ENCODE measurements at places on chromosomes 3 and 15.

DNA sequence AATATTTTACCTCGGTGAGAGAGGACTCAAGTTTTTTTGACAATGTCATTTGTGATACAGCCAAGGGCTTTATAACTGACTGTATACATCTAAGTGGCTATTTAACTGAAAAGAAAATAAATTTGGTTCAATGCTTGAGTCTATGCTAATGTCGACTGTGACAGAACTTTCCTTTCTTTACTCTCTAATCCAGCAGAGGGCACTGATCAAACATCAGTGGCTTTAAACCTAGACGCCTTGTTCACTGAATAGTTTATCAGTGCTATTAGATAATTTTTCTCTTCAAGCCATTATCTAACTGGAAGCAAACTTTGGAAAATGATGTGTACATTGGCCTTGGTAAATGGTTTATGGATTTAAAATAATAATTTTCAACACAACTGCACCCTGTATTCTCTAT lies 285.1 kb downstream of the CHL1 start:
- DNase-seq, result no peak

GRCh38 chr15:40360015-40360414 lies 2.0 kb downstream of the DISP2 start:
- no peak for DNase-seq

DNA sequence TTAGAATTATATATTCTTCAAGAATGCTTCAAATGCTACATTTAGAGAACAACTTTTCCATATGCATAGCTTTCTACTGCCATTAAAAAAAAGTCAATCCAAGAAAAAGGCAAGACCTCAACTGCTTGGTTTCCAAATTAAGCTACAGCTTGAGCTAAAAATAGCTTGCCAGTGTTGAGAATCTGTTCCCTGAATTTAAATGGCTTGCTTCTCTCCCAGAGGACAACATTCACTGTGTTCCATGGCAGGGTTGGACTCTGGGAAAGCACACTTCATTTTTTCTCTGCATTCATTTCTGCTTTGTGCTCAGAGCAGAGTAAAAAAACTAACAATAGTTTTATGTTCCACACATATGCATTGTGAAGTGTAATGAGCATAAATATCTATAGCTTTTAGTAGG lies 50.3 kb upstream of the ACTL6A start:
- no peak for DNase-seq

GRCh38 chr15:25717457-25718168 lies 145.5 kb downstream of the ATP10A start:
- DNase-seq, result peak; percentile 78

GRCh38 chr3:174159604-174160003 lies 699.5 kb upstream of the NAALADL2 start:
- no peak for DNase-seq

- no peak for DNase-seq
These were observed 10.0 kb downstream of the ATR start for GRCh38 chr3:142568393-142569017.

GRCh38 chr3:17140670-17141505 lies 256.1 kb downstream of the PLCL2 start:
- peak; percentile 89 for DNase-seq

- no peak for DNase-seq
These were observed 908 bp downstream of the CCNB2 start for GRCh38 chr15:59105854-59106253.

- no peak for DNase-seq
These were observed 143.1 kb upstream of the TBL1XR1 start for GRCh38 chr3:177340243-177340830.

DNA sequence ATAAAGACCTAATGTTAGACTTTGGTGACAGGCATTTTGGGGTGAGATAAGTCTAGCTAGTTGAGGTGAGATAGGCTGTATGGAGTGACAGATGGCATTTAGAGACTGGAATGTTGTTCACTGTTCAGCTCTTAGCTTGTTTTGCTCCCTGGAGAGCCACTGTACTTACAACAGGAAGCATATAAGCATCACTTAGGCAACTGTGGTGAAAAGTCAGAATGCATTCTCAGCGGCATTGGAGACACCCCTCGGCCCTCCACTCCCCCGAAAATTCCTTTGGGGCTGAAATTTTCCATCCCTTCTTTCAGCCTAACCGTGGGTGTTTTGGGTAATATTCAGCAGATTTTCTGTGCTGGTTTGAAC lies 73.4 kb downstream of the SLCO3A1 start:
- no peak for DNase-seq

GRCh38 chr3:153245661-153246060 lies 83.6 kb downstream of the RAP2B start:
- DNase-seq, result no peak

DNA sequence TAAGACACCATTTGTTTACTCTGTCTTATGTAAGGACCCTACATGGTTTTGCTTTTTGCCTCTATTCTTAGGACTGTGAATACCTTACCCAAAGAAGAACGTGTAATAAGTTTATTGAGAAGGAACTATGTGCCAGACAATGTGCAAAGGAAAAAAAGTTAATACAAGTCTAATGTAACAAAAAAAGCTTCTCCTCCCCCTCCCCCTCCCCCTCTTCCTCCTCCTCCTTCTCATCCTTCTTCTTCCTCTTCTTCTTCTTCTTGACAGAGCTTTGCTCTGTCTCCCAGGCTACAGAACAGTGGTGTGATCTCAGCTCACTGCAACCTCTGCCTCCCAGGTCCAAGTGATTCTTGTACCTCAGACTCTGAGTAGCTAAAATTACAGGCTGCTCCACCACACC lies 50.9 kb upstream of the MITF start:
- DNase-seq, result no peak

GRCh38 chr3:38649500-38650247 lies at the start of gene SCN5A:
Gene SCN5A (minus strand): TSS chr3:38649687. CDS start chr3:38633307, 16,380 bp downstream.
- DNase-seq, result peak; percentile 59

DNA sequence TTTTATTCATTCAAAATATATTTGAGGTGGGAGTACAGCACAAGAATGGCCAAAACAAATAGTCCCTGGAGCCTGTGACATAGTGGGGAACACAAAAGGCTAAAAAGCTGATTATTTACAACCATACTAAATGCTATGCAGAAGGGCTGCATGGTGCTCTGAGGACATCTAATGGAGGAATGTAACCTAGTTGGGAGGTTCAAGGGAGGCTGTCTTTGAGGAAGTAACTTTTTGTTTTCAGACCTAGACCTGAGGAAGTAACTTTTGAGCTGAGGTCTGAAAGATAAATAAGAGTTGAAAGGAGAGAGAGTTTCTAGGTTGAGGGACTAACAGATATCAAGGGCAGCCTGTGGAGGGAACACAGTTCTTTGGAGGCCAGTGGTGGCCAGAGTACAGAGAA lies 34.8 kb upstream of the RASA2 start:
- no peak for DNase-seq

- DNase-seq, result peak; percentile 55
These were observed 4.2 kb downstream of the FURIN start for GRCh38 chr15:90872486-90873184.

- DNase-seq, result no peak
These were observed 71.8 kb downstream of the SYNPR start for GRCh38 chr3:63349583-63350573.

DNA sequence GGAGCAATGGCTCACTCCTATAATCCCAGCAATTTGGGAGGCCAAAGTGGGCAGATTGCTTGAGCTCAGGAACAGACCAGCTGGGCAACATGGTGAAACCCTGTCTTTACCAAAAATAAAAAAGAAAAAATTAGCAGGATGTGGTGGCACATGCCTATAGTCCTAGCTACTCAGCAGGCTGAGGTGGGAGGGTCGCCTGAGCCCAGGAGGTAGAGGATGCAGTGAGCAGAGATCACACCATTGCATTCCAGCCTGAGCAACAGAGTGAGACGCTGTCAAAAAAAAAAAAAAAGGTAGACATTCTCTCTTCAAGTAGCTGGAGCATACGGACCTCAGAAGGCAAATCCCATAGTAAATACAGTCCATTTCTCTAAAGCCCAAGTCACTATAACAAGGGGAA lies 7.1 kb upstream of the C3orf80 start:
- DNase-seq, result no peak

DNA sequence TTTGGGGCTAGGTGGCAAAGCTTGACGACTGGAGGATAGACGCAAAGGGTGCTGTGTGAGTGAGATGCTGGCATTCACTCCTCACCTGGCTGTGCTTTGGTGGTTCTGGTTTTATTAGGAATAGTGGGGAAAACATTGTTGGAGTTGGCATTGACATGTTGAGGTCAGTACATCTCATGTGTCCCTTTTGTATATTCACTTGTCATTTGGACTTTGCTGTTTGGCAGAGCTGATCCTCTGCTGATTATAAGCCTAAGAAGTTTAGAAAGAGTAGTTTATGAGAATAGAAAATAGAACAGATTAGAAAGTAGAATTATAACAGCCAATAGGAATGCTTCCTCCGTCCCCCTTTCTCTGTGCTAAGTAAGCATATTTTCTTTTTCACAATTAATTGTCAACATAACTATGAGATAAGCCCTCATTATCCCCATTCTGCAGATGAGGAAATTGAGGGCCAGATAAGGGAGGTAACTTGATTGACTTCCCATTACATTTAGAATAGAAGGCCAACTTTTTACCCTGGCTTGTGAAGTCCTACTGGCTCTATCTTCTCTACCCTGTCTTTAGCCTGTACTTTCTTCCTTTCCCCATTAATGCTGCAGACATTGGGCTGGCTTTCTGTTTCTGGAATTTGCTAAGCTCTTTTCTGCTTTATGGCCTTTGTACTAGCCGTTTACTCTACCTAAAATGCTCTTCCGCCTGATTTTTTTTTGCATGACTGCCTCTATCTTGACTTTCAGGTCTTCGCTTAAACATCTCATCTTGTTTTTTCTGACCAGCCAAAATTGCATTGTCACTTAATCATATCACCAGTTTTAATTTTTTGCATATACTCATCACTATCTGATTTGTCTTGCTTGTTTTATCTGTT lies 12.8 kb downstream of the ITPR1 start:
- no peak for DNase-seq
